B cell (primary cell): ENCODE measurements at places on chromosomes 2 and 18. TPM values are rescaled to one million over a fixed set of nuclear protein-coding genes. Genes with fewer than 3 reads are reported as not detected.

GRCh38 chr2:117723888-117724434, 90.5 kb upstream of the DDX18 start:
- no peaks in the 10 kb centered on the region for H3K36me3 ChIP-seq
- no peak overlapping the region for H3K27ac ChIP-seq
- no peak for DNase-seq
- H3K27me3 ChIP-seq, result no peaks in the 10 kb centered on the region
- no peak overlapping the region for H3K4me3 ChIP-seq

The L3MBTL4 gene
- 11.6 and 11.9 TPM in 2 replicates for total RNA-seq

The NDUFV2 gene
- total RNA-seq, result 135 and 137 TPM in 2 replicates

GRCh38 chr18:22219568-22220355, 50.4 kb downstream of the GATA6 start:
- H3K4me3 ChIP-seq, result no peak overlapping the region
- no peak overlapping the region for H3K27ac ChIP-seq
- H3K4me1 ChIP-seq, result no peaks in the 10 kb centered on the region
- no peaks in the 10 kb centered on the region for H3K36me3 ChIP-seq

- no peak overlapping the region for H3K4me3 ChIP-seq
- no peak overlapping the region for H3K27ac ChIP-seq
- DNase-seq, result peak; percentile 64
- H3K36me3 ChIP-seq, result peaks cover 14% of the 10 kb centered on the region
Observed at GRCh38 chr2:95115418-95115817, 6.2 kb downstream of the MRPS5 start.

DNA sequence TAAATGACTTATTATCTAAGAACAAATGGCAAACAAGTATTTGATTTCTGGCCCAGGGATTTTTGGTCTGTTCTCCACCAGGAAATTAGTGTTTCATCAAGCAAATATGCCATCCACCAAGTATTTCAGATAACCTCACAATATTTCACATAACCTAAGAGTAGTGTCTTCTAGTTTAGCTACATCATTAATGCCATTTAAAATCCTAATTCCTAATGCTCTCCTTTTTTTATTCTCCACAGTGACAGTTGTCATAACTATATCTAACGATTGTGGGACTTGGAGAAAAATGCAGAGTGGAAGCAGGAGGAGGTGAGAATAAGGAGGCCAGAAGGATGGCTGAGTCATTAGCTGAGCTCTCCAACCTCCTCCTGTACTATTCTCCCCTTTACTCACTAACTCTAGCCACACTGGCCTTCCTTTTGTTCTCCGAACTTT, 58.5 kb upstream of the CTLA4 start:
- H3K27me3 ChIP-seq, result no peaks in the 10 kb centered on the region
- no peak overlapping the region for H3K4me3 ChIP-seq
- H3K4me1 ChIP-seq, result peaks cover 4% of the 10 kb centered on the region
- no peak overlapping the region for H3K27ac ChIP-seq
- no peak for DNase-seq

GRCh38 chr18:13626544-13626908, 99.8 kb downstream of the FAM210A start:
- H3K4me1 ChIP-seq, result peaks cover 6% of the 10 kb centered on the region
- H3K36me3 ChIP-seq, result peaks cover 3% of the 10 kb centered on the region
- no peaks in the 10 kb centered on the region for H3K27me3 ChIP-seq
- DNase-seq, result no peak
- H3K4me3 ChIP-seq, result no peak overlapping the region

DNA sequence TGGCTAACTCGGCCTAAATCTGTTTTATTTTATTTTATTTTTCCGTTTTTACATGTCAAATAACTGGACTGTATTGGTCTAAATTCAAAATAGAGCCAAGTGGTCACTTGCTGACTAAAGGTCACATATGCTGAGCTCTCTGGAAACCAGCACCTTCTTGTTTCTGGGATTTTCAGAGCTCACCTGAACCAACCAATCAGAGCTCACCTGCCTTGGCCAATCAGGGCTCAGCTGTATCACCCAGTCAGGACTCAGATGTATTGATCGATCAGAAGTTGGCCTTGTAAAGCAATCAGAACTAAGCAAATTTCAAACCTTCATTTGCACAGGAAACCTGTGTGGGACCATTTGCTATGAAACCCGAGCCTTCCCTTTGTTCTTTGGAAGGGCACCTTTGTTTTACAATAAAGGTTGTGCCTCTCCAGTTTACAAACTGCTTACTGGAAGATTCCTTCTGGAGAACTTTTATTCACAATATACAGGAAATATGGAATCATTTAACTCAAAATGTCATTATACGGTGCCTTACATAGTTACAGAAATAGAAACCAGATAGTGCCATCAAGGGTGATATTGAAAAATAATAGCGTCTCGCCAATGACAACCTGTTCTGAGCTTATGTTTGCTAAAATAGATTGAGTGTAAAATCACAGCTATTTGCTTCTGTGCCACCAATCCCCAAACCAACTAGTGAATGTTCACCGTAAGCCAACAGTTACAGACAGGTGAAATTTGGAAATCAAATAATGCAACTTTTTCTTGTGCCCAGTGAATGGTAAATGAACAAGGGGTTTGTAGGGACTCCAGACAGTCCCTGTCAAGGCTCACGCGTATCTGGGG, 17.3 kb upstream of the PSD4 start:
- no peaks in the 10 kb centered on the region for H3K27me3 ChIP-seq
- H3K27ac ChIP-seq, result peak overlapping the region; percentile 59
- no peaks in the 10 kb centered on the region for H3K36me3 ChIP-seq
- peak overlapping the region; percentile 62 for H3K4me3 ChIP-seq
- DNase-seq, result peak; percentile 44
- peaks cover 20% of the 10 kb centered on the region for H3K4me1 ChIP-seq

- H3K27ac ChIP-seq, result no peak overlapping the region
- no peak for DNase-seq
- H3K4me3 ChIP-seq, result no peak overlapping the region
- H3K27me3 ChIP-seq, result no peaks in the 10 kb centered on the region
Observed at GRCh38 chr2:54956111-54956627, 94.1 kb downstream of the RTN4 start.

GRCh38 chr2:37020212-37020886, 54.0 kb upstream of the STRN start:
- H3K4me3 ChIP-seq, result no peak overlapping the region
- H3K4me1 ChIP-seq, result no peaks in the 10 kb centered on the region
- no peaks in the 10 kb centered on the region for H3K36me3 ChIP-seq
- DNase-seq, result no peak

DNA sequence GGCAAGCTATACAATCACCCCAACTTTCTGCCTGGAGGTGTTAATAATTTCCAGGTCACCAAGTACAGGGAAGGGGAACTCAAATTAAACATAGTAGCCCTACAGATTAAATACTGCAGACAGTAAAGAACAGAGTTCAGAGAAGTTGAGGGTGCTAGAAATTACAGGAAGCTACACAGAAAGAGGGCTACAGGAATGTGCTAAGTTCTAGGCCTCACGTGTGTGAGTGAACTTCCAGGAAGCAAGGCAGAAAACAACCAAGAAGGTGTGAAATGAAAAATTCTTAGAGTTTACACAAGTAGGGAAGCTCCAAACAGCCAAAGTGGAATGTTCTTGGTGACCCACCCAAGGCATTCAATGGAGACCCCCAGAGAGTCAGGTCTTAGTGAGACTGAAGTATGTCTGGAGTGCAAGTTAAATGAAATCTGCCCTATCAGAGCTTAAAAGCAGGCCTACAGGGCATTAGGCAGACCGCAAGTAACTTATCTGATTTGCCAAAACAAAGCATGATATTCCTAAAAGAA, 58.1 kb upstream of the RNU4ATAC start:
- no peak for DNase-seq
- H3K27ac ChIP-seq, result no peak overlapping the region
- peaks cover 29% of the 10 kb centered on the region for H3K36me3 ChIP-seq
- no peaks in the 10 kb centered on the region for H3K27me3 ChIP-seq
- H3K4me1 ChIP-seq, result no peaks in the 10 kb centered on the region

GRCh38 chr2:168573128-168573903, 117.2 kb downstream of the CERS6 start:
- H3K36me3 ChIP-seq, result no peaks in the 10 kb centered on the region
- DNase-seq, result no peak
- H3K27me3 ChIP-seq, result no peaks in the 10 kb centered on the region
- H3K27ac ChIP-seq, result no peak overlapping the region

The CENPA gene
- not detected in 2 replicates for total RNA-seq

- no peaks in the 10 kb centered on the region for H3K36me3 ChIP-seq
- H3K27me3 ChIP-seq, result no peaks in the 10 kb centered on the region
- H3K4me3 ChIP-seq, result no peak overlapping the region
- DNase-seq, result no peak
Observed at GRCh38 chr18:36633961-36634412, 194.8 kb downstream of the TPGS2 start.

- no peaks in the 10 kb centered on the region for H3K27me3 ChIP-seq
- no peak for DNase-seq
- H3K27ac ChIP-seq, result no peak within 1 kb of the TSS
- H3K4me1 ChIP-seq, result peaks cover 57% of the 10 kb centered on the region
- H3K36me3 ChIP-seq, result no peaks in the 10 kb centered on the region
- H3K4me3 ChIP-seq, result no peak within 1 kb of the TSS
Observed at GRCh38 chr2:112836695-112837117, at the start of gene IL1B. IL1B (minus strand) TSS chr2:112836779; CDS start chr2:112836229, 550 bp downstream.

DNA sequence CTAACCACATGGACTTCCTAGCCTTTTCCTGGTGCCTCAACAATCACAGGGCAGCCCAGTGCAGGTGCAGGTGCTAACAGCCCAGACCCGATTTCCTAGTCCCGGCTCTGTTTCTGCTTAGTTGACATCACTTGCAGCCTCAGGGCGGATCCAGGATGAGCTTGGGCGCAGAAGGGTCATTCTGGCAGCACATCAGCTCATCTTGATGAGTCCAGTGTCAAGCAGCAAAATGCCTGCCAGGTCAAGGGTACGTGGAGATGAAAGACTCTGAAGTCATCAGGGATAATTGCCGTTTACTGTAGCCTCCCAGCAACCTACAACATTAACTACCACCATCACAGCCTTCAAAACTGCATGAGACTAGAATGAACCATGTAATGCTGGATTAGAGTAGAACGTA, 39.4 kb upstream of the EFHD1 start:
- H3K4me3 ChIP-seq, result no peak overlapping the region
- DNase-seq, result no peak
- H3K4me1 ChIP-seq, result no peaks in the 10 kb centered on the region
- no peak overlapping the region for H3K27ac ChIP-seq

The UGT1A5 gene
- not detected in 2 replicates for total RNA-seq

DNA sequence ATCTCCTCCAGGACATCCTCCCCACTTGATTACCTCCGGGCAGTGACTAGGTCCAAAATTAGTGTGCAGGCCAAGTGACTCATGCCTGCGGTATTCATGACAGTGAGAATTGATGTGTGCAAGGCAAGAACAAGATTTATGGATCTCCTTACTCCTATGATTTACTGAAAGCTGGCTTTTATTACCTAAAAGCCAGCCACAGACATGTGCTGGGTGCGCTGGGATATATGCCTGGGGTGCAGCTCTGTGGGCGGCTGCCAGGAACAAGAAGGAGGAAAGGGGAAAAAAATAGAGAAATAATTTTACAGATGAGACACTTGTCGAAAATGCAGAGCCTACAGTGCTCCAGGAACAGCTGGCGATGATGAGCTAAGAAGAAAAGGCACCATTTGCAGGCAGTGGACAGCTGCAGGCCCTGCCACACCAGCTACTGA, 359.3 kb downstream of the CMPK2 start:
- no peaks in the 10 kb centered on the region for H3K4me1 ChIP-seq
- no peaks in the 10 kb centered on the region for H3K27me3 ChIP-seq
- no peaks in the 10 kb centered on the region for H3K36me3 ChIP-seq
- DNase-seq, result no peak
- H3K4me3 ChIP-seq, result no peak overlapping the region

GRCh38 chr18:69127873-69128500, 272.7 kb upstream of the DOK6 start:
- no peaks in the 10 kb centered on the region for H3K36me3 ChIP-seq
- H3K27me3 ChIP-seq, result no peaks in the 10 kb centered on the region
- H3K4me1 ChIP-seq, result no peaks in the 10 kb centered on the region
- no peak overlapping the region for H3K27ac ChIP-seq
- no peak overlapping the region for H3K4me3 ChIP-seq

- H3K4me3 ChIP-seq, result no peak overlapping the region
- no peak for DNase-seq
- no peaks in the 10 kb centered on the region for H3K27me3 ChIP-seq
- H3K4me1 ChIP-seq, result no peaks in the 10 kb centered on the region
Observed at GRCh38 chr18:11468617-11469016, 140.8 kb upstream of the SLC35G4 start.

The MROH2A gene
- not detected in 2 replicates for total RNA-seq

GRCh38 chr2:5021136-5021535, 671.0 kb upstream of the SOX11 start:
- H3K36me3 ChIP-seq, result no peaks in the 10 kb centered on the region
- no peak overlapping the region for H3K27ac ChIP-seq
- H3K4me3 ChIP-seq, result no peak overlapping the region
- H3K27me3 ChIP-seq, result no peaks in the 10 kb centered on the region
- H3K4me1 ChIP-seq, result no peaks in the 10 kb centered on the region

The TCF7L1 gene
- 0.53 and 0.67 TPM in 2 replicates for total RNA-seq

DNA sequence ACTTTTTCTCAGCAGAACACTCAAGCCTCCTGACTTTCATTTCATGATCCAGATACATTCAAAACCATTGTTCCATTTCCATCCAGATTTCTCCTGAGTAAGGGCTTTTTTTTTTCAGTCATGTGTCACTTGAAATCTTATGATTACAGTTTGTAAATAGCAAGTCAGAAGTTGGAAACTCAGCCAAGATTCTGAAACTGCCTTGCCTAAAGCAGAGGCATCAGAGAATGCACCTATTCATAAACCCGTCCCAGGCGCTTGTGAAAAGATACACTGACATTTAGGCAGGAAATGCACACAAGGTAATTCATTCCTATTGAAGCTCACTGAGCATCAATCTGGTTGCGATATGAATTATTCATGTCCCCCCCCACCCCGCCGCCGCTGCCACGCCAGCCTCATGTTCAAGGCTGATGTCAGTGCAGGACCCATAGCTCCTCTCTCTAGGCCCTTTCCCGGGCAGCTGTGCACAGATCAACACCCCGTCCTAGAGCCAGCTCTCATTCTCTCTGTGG, 30.4 kb upstream of the MGAT4A start:
- H3K4me3 ChIP-seq, result no peak overlapping the region
- DNase-seq, result no peak
- peaks cover 88% of the 10 kb centered on the region for H3K4me1 ChIP-seq
- no peaks in the 10 kb centered on the region for H3K36me3 ChIP-seq

DNA sequence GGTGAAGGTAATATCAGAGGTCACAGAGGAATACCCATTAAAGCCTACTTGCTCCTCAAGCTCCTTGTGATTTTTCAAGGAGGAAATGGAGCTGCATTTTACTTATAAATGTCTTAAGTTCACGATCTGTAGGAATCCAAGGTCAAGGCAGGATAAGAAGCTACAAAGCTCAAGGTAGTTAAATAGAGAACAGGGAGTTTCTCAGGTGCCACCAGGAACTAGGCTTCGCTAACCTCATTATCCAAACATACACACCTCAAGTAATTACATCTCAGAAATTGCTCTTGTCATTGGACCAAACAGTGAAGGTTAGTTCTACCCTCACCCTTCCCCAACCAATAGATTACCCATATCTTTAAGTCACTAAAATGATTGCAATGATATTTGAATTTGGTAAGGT, 317.4 kb upstream of the HNRNPA3 start:
- no peaks in the 10 kb centered on the region for H3K36me3 ChIP-seq
- no peak overlapping the region for H3K4me3 ChIP-seq
- H3K27ac ChIP-seq, result no peak overlapping the region
- H3K27me3 ChIP-seq, result no peaks in the 10 kb centered on the region
- H3K4me1 ChIP-seq, result no peaks in the 10 kb centered on the region
- no peak for DNase-seq

The ACADL gene
- total RNA-seq, result not detected in 2 replicates

- H3K4me3 ChIP-seq, result no peak overlapping the region
- no peak for DNase-seq
- H3K27me3 ChIP-seq, result no peaks in the 10 kb centered on the region
- peaks cover 8% of the 10 kb centered on the region for H3K36me3 ChIP-seq
- no peak overlapping the region for H3K27ac ChIP-seq
Observed at GRCh38 chr18:12998332-12999060, 7.3 kb downstream of the CEP192 start.

The FOXI3 gene
- not detected in 2 replicates for total RNA-seq

The LRRTM4 gene
- total RNA-seq, result not detected in 2 replicates
